ENCODE measurements at places on chromosomes 5 and 9.

DNA sequence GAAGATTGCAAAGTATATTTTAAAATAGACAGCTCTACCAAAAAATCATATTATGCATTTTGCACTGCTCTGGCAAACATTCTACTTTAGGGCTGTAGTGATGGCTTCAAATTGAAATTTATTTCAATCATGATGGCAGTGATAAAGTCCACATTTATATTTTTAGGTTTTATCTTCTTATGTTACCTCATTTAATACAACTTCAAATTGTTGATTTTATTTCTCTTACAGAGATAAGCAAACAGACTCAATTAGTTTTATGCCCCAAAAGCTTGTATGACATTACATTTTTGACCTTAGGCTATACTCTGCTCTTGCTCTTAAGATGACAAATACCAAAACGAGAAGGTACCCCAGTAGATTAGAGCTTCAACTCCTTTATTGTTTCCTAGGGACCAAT is 87.4 kb downstream of the CYLC2 start:
- DNase-seq = no peak

- no peak for DNase-seq
These were observed 295.1 kb downstream of the ISL1 start for GRCh38 chr5:51678330-51678729.

- DNase-seq = no peak
These were observed 43.5 kb downstream of the SARDH start for GRCh38 chr9:133694686-133695085.

DNA sequence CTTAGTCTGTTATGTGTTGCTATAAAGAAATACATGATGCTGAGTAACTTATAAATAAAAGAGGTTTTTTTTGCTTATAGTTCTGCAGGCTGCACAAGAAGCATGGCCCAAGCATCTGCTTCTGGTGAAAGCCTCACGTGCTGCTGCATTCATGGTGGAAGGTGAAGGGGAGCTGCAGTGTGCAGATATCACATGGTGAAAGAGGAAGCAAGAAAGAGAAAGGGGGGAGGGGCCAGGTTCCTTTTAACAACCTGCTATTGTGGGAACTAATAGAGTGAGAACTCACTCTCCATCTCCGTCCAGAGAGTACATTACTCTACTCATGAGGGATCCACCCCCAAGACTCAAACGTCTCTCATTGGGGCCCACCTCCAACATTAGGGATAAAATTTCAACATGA is 12.5 kb upstream of the PARP8 start:
- no peak for DNase-seq

GRCh38 chr9:134475011-134475790 is 148.9 kb downstream of the RXRA start:
- no peak for DNase-seq

DNA sequence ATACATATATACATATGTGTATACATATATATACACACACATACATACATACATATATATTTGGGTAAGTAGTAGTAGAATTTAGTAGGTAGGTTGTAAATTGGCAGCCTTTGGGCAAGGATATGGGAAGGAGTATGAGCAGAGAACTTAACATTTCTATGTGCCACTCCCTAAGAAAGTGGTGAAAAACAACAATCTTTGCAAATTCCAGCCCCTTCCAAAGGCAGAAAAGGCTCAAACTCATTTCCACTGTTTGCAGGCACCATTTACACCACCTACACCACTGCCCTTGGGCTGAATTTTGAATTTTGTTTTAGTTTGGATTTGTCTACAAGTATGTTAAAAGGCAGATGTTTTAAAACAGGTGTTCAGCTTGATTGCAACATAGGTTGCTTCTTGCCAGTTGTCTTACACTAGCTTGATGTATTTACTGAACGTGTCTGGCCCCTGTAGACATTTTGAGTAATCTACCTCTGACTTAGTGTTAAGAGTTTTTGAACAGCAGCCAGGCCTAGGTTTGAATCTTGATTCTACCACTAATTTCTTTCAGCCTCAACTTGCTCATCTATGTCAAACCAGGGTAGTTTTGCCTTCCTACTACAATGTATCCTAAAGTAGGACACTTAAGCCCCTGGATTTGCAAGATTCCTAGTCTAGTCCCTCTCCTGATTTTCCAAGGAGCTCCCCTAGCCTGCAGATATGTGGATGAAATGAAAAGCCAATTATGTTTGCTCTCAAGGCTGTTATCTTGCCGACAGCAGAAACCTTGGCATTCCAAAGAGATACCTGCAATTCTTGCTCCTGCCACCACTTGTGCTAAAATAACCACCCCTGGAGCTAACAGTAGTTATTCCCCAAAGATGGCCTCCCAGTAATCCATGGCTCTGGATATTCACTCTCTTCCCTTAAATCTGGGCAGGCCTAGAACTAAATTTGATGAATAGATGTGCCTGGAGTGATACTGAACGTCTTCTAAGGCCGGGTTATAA is 156.2 kb upstream of the SLC44A1 start:
- DNase-seq = no peak

- DNase-seq = no peak
These were observed 1.0 kb upstream of the DAB2IP start for GRCh38 chr9:121650217-121651007.

DNA sequence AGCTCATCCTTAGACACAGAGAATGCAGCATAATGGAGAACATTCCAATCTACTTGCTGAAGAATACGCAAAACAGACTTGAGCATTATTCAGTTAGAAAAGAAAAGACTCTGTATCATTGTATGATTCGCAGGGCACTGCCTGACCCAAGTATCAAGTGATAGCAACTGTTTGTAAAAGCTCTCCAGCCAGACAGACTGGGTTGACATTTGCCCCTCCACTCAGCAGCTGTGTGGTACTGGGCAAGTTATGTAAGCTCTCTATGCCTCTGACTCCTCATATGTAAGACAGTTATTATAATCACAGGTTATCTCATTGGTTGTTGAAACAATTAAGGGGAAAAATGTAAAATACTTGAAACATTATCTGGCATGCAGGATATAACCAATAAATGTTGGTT is 505.0 kb downstream of the ELAVL2 start:
- DNase-seq = no peak

GRCh38 chr5:63843190-63843589 is 119.1 kb downstream of the HTR1A start:
- no peak for DNase-seq

DNA sequence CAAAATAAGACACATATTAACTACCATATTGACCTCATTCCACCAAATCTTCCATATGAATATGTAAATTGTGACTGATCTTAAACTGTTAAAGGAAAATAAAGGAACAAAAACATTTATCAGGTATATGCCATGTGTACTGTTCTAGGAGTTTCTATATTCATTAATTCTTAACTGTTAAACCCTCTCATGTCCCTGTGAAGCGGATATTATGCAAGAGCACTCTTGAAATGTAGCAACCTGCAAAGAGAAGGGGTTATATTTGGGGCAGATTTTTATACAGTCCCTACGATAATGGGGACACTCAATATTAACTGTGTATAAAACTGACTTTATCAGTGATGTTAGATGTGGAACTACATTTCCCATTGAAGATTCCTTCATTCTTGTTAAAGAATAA is 184.9 kb upstream of the OR13F1 start:
- DNase-seq = no peak

- no peak for DNase-seq
These were observed 92.1 kb downstream of the TLE4 start for GRCh38 chr9:79663878-79664277.

DNA sequence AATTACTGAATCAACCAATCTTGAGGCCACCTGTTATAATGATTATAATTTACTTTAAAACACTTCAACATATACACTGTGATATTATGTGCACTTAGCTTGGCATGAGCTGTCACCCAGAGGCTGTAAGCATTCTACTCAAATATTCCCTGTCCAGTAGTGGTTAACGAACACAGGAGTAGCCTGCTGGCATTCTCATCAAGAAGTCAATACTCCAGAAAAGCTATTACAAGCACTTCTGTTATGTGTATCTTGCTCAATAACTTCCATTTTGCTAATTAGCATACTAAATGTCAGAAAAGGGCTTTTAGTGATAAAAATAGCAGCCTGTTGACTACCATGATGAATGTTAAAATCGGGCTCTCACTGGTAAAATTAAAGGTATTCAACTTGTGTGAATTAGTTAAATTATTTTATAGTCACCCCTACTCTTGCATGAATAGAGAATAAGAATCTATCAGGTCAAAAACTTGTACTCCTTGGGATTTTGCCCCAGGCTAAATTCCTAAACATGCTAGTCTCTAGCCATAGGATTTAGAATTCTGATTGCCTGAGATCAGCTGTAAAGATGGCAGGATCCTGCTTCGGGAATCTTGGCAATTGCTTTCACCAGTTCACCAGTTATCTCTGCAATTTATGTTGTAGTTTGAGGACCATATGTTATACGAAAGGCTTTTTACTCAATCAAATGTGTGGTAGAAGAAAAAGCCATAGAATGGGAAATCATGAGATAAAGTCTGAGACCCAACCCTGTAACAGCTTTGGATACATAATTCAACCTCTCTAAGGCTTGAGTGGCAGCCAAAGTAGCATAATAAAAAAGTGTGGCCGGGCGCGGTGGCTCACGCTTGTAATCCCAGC is 43.4 kb upstream of the PAM start:
- DNase-seq = no peak

DNA sequence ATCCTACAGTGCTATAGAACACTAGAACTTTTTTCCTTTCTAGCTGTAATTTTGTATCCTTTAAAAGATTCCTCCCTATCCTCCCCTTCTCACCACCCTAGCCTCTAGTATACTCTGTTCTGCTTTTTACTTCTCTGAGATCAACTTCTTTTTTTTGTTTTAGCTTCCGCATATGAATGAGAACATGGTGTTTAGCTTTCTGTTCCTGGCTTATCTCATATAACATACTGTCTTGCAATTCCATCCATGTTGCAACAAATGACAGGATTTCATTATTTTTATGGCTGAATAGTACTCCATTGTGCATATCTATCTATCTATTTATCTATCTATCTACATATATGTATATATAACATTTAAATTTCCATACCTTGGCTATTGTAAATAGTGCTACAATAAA is 126.0 kb upstream of the MAN2A1 start:
- no peak for DNase-seq

DNA sequence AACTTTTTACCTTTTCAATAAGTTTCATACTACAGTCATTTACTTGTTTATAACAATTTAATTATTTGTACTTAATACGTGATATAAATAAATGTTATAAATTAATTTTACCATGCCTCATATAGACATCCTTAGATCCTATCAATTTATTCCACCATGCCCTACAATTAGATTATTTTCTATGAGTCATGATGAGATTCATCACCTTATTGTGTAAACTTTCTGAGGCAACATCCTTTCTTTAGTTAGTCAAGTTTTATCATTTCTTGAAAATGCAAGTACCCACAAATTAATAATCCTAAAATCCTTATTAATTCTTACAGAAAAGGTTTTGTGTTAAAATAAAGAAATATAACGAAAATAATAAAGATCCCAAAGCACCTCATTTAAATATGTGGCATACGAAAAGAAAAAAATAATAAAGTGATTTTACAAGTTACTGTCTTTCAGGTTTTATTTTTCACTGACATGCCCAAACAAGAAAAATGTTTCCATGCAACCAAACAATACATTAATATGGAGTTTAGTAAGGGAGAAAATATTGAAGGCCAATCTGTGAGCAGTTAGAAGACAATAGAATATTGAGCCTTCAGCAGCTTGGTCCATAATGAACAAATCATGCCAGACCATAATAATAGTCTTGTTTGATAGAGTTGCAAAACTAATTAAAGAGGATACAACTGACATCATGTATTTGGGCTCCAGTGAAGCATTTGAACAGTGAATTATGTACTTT is 188.7 kb upstream of the MRPS30 start:
- no peak for DNase-seq

GRCh38 chr5:10311595-10312425 is 4.1 kb upstream of the CMBL start:
- DNase-seq = no peak

GRCh38 chr5:56534102-56534829 is 281.1 kb upstream of the MAP3K1 start:
- no peak for DNase-seq

- no peak for DNase-seq
These were observed 365.1 kb upstream of the NUDT12 start for GRCh38 chr5:103927739-103928138.

DNA sequence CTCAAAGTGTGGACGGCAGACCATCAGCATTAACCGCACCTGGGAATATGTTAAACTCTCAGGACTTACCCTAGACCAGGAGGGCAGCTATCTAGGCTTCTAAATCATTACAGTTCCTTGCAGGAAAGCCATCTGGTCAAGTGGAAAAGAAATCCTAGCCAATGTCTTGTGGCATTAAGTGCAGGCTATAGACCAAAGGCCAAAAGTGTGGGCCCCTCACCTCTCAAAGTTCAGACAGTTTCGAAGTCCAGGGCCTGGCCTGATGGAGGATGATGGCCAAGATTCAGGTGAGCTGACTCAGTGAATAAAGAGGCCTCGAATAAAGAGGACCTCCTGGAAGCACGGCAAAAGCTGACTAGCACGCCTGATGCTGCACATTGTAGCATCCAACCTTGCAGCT is 24.0 kb upstream of the PTPN3 start:
- DNase-seq = no peak

DNA sequence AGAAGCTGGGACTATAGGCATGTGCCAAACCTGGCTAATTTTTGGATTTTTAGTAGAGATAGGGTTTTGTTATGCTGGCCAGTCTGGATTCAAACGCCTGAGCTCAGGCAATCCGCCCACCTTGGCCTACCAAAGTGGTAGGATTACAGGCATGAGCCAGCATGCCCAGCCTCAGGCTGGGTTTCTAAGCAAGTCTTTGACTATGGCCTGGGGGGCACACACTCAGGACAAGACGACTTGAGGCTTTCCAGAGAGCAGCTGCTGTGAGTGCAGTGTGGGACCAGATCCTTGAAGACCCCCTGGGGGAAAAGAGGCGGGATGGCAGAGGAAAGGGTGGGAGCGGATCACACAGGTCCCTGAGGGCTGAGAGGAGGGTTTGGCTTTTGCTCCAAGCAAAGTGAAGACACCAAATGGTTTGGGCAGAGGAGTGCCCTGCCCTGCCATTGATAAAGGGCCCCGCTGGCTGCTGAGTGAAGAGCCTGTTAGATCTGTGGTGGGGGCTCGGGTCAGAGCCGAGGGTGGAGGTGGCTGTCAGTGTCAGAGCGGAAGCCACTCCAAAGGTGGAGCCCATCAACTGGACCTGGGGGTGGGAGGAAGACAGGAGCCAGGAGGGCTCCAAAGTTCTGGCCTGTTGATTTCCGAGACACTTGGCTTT is 46.8 kb upstream of the FUBP3 start:
- no peak for DNase-seq

DNA sequence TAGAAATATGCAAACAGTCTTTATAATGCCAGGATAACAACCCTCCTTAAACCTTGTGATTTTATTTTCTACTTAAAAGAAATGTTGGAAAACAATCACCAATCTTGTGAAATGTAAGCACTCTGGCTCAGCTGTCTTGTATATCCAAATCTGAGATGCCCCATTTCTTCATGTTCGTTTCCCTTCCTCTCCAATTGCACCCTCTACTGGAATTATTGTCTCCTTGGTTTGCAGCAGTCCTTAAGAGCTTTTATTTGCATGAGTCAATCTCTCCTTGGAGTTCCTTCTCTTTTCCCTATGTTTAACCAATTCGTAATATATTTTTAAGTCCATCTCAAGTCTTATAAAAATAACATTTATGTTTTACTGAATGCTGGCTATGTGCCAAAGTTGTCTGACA is 362.0 kb upstream of the CDH10 start:
- no peak for DNase-seq

- DNase-seq = no peak
These were observed 27.7 kb downstream of the CDC37L1 start for GRCh38 chr9:4706971-4707622.

- DNase-seq = no peak
These were observed 814.2 kb upstream of the ZNF608 start for GRCh38 chr5:125560476-125561225.

- DNase-seq = no peak
These were observed 588.1 kb upstream of the MEF2C start for GRCh38 chr5:89471115-89471514.
